Activated T-cell treated with anti-CD3 and anti-CD28 coated beads, Interleukin-2, amount 50 U/mL, for 48 hours (primary cell): ENCODE measurements at places on chromosomes 1 and 21.

DNA sequence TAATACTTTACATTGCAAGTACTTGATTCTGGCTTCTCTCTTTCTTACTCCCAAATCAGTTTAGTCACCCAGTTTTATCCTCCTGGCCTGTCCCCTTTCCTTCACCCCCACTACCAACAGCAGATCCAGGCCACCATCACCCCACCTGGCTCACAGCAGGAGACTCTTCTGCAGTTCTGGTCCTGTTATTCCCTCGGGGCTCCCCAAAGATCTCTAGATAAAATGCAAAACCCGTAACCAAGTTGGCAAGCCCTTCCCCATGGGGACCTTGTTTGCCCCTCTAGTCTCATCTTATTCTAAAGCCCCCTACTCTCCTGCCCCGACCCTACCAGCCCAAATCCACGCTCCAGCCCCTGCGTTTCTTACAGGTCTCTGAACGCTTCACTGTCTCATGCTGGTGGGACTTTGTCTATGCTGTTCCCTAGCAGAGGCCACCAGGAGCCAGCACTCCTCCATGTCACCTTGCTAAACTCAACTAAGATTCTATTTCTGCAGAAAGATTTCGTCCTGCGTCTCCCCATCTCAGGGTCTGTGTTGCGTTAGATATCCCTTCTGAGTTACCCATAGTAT is 4.0 kb downstream of the ABCG1 start:
- DNase-seq: no peak

DNA sequence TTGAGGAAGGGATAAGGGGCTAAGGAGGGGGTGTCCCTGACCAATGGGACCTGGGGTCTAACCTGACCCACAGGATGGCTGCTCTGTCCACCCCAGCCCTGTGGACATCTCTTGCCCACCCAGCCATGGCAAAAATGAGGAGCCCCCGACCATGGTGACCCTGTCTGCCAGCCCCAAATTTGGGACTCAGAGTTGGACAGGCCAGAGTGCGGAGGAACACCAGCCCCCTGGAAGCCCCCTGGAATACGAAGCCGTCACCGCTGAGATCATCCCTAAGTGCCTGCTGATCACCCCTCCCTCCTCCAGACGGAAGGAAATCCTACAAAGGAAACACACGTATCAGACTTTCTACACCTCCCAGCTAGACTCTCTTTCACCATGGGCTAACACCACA is 119.3 kb downstream of the SIK1 start:
- DNase-seq: no peak

- no peak for DNase-seq
Measured at GRCh38 chr1:230205719-230206198, 138.7 kb downstream of the GALNT2 start.

DNA sequence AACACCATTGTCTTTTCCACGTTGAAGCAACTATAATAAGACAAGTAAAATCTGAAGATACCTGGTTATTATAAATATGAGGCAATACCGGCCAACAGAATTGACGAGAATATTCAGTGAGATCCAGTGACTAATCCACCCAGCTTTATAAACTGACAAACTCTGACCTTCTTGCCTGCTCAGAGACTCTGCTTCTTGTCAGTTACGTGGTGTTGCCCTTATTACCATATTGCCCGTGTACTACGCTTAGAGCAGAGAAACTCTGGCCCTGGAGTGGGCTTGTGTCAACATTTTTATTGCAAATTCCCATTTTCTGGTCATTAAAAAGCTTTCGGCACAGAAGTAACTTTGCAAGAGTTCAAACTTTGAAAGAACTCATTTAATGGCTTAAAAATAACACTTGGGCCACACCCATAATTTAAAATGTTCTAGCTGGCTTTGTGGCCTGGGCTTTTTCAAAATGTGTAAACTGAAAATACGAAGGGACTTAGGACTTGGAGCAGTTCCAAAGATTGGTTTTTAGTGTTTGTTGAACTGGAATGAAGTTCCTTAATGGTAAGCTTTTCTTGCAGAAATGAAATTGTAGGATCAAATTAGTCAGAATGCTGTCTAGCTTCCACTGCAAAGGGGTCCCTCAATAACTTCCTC is 266.2 kb downstream of the LMO4 start:
- DNase-seq: no peak

DNA sequence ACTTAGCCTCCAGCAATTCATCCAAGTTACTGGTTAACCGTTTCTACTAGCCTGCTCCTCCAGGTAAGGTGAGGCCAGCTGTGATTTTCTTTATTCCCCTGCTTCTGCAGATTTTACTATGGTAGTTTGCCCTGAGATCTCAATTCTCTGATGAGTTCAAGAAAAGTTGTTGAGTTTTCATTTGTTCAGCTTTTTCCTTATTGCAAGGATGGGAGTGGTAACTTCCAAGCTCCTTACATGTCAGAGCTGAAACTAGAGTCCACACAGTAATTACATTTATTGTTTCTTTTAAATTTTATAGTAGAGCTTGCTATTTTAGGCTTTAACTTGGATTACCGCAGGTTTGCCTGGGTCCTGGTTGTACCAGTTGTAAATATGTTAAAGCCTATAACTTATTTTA is 76.9 kb upstream of the ZRANB2 start:
- no peak for DNase-seq

DNA sequence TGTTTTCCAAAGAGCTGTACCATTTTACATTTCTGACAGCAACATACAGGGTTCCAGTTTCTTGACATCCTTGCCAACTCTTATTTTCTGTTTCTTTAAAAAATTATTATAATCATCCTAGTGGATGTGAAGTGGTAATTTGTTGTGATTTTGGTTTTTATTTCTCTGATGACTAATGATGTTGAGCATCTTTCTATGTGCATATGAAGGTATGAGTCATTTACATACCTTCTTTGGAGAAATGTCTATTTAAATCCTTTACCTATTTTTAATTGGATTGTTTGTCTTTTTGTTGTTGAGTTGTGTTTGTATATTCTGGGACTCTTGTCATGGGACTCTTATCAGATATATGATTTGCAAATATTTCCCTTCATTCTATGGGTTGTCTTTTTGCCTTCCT is 20.8 kb upstream of the MPC2 start:
- DNase-seq: no peak

- no peak for DNase-seq
Measured at GRCh38 chr1:201350884-201351283, 26.6 kb downstream of the TNNT2 start.

GRCh38 chr1:224333309-224333926 is 3.4 kb upstream of the NVL start:
- no peak for DNase-seq

DNA sequence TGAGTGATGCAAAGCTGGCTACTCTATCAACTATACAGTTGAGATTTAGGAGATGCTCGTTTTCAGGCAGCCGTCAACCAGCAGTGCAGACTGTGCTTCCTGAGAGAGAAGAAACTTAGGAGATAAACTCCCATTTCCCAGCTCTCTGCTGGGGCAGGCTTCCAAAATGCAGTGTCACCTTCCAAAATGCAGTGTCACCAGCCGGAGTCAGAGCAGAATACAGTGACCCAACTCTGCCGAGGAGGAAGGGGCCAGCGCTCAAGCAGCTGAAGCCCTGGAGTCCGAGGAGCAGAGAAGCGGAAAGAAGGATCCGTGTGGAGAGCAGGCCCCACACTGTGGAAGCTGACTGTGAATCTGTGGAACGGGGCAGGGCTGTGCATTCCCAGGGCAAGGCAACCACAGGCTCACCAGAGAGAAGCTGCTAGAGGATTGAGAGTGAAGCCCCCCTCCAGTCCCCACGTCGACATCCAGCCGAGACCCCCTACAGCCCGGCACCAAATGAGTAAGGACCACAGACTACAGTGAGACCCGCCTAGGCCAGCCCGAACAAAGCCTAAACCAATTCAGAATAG is 703 bp upstream of the KRTAP12-1 start:
- DNase-seq: no peak

DNA sequence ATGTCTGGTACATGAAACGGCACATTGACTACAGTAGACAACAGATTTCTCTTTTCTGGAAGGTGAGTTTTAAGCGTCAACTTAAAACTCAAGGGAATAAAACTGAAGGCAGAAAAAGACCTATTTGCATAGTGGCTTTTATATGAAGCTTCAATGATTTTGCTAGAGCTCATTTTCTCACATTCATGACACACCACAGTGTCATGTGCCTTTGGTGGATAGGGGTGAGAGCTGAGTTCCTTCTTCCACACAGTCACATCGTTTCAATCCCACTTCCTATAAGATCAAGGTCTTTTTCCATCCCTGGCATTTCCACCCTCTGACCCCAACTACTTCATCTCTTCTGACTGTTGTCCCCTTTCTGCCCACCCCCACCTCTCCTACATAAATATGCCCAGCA is 31.0 kb downstream of the IL12RB2 start:
- DNase-seq: peak; percentile 35
